ENCODE measurements at places on chromosomes 2 and 18.

- no peak for DNase-seq
Measured at GRCh38 chr2:137715731-137716191, 248.5 kb upstream of the HNMT start.

- peak; percentile 39 for DNase-seq
Measured at GRCh38 chr18:6249170-6249569, 165.5 kb downstream of the L3MBTL4 start.

- DNase-seq, result no peak
Measured at GRCh38 chr18:11108947-11109346, 40.4 kb downstream of the PIEZO2 start.

DNA sequence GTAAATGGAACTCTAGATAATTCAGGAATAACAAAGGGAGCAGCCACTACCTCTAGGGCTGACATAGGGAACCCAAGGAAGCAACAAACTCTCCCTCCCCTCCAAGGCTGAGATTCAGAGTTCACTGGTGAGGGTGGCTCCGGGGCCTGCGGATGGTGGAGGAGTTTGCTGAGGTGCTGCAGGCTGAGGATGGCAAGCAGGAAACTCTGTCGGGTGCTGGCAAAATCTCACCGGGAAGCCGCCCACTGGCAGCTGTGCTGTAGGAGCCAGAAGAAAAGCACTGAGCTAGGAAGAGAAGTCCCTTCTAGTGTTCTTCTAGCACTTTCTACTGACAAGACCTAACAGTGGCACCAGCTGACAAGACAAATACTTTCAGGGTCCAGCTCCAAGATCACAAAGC, 12.5 kb upstream of the HAAO start:
- DNase-seq, result no peak

All from right lung (tissue), 10 donors.